ENCODE measurements at places on chromosomes 4 and X.

DNA sequence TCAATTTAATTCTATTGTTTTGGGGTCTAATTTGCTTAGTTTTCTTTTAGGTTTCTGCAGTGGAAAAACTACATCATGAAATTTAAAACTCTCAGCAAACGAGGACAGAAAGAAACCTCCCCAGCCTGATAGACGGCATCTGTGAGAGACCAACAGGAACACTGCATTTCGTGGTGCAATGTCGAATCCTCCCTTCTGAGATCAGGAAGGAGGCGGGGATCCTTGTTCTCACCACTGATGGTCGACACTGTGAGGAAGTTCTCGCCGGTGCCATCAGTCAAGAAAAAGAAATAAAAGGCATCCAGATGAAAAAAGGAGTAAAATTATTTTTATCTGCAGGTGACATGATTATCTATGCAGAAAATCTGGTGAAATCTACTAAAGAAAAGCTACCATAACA lies 16.5 kb downstream of the GAK start:
- DNase-seq: no peak

- no peak for DNase-seq
These were observed 47.6 kb downstream of the ABCG2 start for GRCh38 chr4:88110826-88111225.

GRCh38 chr4:148268835-148269234 lies 173.4 kb downstream of the NR3C2 start:
- no peak for DNase-seq

DNA sequence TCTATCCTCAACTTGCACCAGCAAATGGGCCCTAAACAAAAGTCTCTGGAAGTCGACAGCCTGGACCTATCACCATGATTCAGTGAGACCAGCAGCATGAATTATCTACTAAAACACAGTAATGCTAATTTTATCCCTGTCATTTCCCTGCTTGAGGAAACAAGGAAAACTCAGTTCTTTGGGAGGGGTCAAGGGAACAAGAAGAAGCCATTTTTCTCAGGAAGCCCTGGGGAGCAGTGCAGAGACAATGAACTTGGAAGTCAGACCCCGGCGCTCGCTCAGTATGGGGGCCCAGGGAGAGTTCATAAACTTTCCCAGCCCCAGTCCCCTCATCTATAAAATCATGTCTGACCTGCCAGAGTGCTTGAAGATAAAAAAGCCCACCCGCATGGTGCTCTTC lies 50.4 kb downstream of the DCTD start:
- no peak for DNase-seq

- no peak for DNase-seq
These were observed 215.1 kb upstream of the GPC4 start for GRCh38 chrX:133630362-133630761.

GRCh38 chrX:17833954-17834353 lies 27.1 kb downstream of the RAI2 start:
- DNase-seq: no peak

DNA sequence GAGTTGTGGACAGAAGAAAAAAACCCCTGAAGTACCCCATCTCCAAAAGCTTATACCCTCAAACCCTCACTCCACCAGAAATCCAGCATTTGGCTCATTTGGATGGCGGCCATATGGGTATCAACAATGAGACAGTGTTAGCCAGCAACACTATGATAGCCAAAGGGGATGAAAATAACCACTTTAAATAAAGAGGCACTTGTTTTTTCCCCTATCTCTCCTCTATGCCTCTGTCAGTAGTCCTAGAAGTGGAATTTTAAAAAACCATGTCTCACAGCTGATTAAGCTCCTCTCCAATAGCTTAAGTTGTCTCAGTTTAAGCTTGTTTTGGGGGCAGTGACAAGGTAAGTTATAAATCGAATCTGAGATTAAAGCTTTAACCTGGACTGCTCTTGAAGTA lies 124.0 kb downstream of the MOSPD2 start:
- no peak for DNase-seq

GRCh38 chrX:110741213-110741796 lies 54.3 kb downstream of the CHRDL1 start:
- DNase-seq: no peak

DNA sequence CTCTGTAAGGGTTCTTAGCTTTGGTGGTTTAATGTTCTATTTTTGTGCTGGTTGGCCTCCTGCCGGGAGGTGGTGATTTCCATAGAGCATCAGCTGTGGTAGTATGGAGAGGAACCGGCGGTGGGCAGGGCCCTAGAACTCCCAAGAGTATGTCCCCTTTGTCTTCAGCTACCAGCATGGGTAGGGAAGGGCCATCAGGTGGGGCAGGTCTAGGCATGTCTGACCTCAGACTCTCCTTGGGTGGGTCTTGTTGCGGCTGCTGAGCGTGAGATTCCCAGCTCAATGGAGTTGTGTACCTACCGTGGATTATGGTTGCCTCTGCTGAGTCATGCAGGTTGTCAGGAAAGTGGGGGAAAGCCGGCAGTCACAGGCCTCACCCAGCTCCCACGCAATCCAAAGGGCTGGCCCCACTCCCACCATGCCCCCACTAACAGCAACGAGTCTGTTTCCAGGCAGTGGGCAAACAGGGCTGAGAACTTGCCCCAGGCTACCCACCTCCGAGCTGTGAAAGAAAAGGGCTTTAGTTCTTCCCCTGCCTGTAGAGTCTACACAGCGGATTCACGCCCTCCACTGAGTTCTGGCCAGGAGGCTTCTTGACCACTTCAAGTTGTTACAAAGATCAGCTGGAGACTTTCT lies 235.9 kb downstream of the RPA4 start:
- DNase-seq: no peak

DNA sequence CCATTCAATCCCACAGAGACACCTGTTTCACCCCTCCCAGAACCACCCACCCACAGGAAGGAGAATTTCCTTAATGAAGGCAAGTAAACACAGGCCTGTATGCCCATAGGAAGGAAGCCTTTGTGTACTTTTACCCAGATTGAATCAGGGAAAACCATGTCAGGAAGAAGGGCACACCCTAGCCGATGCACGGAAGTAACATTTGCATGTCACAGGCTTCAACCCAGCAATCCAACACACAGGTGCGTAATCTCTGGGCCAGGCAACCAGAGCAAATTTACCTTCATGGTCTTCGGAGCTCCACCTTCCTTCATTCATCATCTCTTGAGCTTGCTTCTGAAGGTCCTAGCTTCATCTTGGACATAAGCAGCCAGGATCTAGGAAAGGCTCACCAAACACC lies 206.3 kb downstream of the SHROOM3 start:
- DNase-seq: no peak

DNA sequence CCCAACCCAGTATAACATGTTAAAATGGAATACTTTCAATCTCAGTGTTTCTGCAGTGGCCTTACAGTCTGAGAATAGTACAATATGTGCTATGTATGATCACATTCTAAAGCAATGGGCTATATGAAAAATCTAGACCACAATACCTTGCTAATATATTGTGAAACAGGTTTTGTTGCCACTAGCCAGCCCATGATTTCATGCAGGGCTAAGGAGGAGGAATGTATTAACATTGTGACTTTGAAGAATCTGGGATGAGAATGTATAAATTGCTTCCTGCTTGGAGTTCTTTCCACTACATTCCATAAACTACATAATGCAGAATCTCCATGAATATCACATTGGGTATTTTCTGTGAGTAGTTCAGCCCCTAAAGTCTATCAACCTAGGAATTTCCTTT lies 935.4 kb upstream of the GRIA3 start:
- no peak for DNase-seq

GRCh38 chr4:2324891-2325290 lies 63.0 kb upstream of the MXD4 start:
- no peak for DNase-seq

All from NK-92 treated with Interleukin-12 subunit alpha and Interleukin-12 subunit beta, amount 100 ng/mL, for 24 hours (cell line).